ENCODE measurements at places on chromosomes 5 and 9.

DNA sequence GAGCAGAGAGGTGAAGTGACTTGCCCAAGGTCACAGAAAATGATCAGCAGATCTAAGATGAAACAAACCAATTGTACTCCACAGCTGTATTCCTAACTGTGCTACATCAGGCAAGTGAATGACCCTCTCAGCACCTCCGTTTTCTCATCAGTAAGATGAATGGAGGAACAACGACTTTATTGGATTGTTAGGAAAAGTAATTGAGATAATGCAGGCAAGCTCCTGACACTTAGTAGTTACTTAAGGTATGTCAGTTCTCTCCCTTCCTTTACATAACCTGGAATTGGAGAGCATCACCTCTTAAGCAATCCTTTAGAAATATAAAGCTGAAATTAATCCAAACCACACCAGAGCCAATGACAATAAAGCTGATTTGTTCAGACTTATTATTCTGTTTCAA, 451.2 kb upstream of the CD180 start:
- no peak for DNase-seq

DNA sequence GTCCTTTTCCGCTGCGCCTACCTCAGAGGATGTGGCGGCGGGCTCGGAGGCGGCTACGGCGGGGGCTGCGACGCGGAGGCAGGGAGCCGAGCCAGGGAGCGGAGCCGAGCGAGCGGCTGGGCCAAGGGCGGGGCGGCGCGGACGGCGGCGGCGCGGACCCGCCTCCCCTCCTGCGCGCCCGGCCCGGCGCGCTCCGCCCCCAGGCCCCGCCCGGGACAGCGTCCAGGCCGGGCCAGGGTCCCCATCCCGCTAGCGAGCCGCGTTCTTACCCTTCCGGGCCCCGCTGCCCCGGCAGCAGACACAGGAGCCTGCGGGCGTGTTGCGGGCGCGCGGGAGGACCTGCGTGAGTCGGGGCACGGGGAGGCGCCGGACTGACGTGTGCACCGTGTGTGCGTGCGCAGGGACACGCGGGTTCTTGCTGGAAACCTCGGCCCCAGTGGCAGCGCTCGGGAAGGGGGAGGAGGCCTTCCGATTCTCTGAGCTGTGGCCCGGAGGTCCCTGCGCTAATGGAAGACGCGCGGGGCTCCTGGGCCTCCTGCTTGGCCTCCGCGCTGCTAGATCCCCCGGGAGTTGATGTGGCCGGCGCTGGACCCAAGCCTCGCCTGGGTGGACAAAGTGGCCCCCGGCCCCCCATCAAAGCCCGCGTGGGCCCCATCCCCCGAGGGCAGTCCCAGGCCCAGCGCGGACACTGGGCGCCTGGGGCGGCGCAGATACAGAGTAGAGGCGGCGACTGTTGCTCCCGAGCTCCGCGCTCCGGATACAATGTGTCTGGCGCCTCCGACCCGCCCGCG, at the start of gene VDAC1:
Gene VDAC1, minus strand, starts transcription at position 350 of the 791 bp plus-strand sequence. CDS start 11,963 bp downstream, outside the sequence.
- peak; percentile 91 for DNase-seq

GRCh38 chr5:5950658-5951057, 427.7 kb downstream of the MED10 start:
- DNase-seq, result no peak

- DNase-seq, result no peak
Measured at GRCh38 chr9:69495296-69495695, 170.3 kb downstream of the ENTREP1 start.

DNA sequence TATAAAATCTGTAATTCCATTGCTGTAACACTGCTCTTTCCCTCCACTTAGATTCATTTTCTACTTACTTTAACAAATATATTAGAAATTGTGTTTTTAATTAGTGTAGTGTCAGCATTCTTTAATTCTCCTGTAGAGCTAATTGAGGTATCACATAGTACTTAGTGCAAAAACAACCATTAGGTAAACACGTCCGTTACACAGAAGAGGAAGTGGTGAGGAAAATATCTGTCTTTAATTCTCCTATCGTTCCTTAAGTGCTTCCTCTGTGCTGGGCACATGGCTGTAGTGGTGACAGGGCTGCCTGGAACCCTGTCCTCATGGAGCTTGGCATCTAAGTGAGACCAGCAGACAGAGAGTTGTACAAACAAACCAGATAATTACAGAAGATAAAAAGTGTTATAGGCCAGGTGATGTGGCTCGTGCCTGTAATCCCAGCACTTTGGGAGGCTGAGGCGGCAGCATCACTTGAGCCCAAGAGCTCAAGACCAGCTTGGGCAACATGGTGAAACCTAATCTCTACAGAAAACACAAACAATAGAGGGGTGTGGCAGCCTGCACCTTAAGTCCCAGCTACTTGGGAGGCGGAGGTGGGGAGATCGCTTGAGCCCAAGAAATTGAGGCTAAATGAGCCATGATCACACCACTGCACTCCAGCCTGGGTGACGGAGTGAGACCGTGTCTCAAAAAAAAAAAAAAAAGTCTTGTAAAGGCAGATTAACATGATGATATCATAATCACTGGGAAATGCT, 36.4 kb downstream of the PARP8 start:
- no peak for DNase-seq

DNA sequence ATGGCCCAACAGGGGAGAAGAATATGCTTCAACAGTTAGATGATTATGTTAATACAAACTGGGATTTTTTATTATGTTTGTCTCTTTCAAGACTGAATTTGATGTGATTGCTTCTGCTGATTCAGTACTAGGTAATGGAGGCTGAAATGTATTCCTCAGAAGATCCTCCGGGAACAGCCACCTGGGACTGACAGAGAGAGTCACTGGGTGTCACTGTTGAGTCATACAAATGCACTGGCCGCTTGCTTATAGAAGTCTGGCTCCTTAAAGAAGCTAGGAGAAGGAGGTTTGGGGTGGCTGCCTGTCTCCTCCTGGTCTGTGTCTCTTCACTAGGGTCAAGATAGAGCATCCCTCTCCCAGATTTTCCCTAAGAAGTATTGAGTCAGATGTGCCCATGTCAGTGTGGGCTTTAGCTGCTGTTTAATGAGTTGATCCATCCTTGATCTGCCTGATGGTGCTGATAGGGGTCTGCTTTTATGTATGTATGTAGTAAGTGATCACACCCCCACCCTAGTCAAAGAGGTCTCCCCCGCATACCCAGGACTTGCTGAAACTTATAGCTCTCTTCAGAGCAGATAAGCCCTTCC, 773.4 kb downstream of the BRINP1 start:
- no peak for DNase-seq

DNA sequence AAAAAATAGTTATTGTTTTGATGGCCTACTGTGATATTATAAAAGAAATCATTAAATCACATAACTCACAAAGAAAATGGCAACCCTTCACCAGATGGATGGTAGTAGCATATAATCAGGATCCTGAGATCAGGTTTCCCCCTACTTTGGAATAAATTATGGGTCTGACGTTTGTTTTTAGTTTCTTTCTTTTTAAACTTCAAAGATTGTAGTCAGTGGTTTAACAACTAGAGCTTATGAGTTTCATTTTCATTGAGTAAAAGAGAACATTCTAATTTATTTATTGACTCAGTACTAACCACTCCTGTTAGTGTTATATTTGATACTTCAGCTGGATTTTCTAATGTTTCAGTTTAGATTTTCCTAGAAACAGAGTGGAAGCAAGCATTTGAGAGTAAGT, 218.0 kb upstream of the PCSK5 start:
- no peak for DNase-seq

GRCh38 chr5:87899721-87900131, 368.9 kb downstream of the TMEM161B start:
- DNase-seq, result no peak

DNA sequence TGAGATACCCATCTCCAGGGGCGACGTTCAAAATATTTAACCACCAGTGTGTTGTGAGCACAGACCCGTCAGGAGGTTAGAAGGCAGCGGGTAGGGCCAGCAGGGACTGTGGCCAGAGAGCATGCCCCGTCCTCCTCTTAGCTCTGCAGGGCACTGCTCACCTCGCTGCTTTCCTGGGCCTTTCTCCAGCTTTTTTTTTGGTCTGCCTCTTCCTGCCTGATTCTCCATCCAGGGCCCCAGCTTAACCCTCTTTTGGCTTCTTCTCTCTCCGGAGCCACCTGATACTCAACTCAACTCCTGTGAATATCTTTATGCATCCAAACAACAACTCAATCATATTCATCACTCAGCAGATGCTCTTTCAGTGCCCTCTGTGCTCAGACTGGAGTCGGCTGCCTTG, 44.0 kb downstream of the TMOD1 start:
- DNase-seq, result no peak

Data from 8988T (cell line).